ENCODE measurements at places on chromosomes 7 and 10.

- no peak for DNase-seq
These were observed 316.8 kb upstream of the MTPN start for GRCh38 chr7:136293841-136294391.

DNA sequence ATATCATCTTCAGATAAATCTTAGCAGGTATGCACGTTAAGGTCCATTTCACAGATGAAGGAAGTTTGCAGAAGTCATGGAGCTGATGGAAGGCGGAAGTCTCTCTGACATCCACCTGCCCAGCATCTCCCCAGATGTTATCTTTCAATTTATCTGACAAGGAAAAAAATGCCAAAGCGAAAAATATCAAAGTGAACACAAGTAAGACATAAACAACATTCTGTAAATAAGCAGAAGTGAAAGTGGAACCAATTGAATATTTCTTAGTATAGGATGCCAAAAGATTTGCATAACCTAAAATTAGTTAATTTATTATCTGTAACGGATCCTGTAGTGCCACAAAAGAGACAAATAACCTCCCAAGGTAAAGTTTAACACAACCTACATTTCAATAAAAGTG, 73.6 kb upstream of the NEBL start:
- DNase-seq, result no peak

DNA sequence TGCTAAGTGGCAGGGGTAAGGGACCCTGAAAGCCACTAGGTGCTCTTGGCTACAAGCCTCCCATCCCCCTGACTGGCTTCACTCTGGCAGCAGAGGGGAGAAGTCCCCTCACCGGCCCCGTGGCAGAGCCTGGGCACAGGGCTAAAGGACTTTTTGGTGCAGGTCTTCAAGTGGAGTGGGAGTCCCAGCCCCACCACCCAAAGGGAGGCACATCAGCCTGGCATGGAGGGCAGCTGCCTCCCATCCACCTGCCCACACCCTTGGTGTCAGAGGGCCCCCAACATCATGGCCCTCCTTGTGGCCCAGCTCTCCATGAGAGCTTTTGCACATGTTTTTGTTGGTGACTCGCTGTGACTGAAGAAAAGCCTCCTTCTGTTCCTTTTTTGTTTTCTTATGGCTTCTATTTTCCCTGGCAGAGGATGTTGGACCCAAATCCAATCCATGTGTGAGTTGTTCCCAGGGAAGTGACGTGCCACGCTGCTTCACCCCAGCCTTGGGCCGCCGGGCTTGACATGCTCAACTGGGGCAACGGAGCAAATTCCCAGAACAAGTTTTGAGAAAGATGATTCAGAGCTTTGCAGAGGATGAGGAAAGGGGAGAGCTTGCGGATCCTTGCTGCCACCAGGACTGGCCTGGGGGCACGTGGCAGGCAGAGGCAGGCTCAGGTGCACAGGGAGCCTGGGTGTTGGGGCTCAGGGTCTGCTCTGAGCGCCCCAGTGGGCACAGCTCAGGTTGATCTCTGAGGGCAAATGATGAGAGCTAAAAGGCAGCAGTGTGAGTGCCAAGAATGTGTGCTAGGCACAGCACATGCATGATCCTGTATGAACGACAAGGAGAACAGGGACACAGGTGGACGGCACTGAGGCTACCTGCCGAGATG, 1.9 kb upstream of the AEBP1 start:
- DNase-seq, result no peak

DNA sequence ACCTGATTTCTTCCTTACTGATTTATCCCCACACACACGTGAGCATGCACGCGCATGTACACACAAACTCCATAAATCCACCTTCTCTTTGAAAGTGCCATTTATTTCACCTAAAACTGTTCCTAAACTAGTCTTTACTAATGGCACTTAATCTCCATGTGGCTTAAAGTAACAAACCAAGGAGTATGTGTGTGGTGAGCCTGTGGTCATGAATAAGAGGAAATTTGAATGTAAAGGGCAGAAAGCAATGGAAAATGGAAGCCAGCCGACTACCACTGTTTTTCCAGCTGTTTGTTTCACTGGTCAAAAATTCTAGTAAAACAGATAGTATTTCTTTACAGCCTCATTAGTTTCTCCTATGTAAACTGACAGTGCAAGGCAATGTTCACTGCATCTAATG, 23.8 kb downstream of the SEMA3C start:
- DNase-seq, result no peak

- no peak for DNase-seq
These were observed 33.0 kb downstream of the LRRC72 start for GRCh38 chr7:16559497-16560179.

DNA sequence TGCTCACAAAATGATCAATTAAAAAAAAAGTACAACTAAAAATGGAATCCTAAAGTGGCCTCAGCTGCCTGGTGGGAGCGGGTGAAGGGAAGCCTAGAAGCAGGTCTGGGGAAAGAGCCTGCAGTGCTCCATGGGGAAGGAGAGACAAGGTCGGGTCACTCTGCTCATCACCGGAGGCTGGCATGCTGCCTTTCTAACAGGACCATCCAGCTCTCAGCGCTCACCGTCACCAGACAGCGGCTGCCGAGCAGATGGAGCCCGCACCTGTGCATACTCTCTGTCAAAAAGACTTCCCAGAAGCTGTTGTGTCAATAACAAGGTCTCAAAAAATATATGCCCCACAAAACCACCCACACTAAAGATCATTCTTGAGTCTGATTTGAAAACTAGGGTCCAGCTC, 112.8 kb downstream of the BAMBI start:
- DNase-seq, result no peak

DNA sequence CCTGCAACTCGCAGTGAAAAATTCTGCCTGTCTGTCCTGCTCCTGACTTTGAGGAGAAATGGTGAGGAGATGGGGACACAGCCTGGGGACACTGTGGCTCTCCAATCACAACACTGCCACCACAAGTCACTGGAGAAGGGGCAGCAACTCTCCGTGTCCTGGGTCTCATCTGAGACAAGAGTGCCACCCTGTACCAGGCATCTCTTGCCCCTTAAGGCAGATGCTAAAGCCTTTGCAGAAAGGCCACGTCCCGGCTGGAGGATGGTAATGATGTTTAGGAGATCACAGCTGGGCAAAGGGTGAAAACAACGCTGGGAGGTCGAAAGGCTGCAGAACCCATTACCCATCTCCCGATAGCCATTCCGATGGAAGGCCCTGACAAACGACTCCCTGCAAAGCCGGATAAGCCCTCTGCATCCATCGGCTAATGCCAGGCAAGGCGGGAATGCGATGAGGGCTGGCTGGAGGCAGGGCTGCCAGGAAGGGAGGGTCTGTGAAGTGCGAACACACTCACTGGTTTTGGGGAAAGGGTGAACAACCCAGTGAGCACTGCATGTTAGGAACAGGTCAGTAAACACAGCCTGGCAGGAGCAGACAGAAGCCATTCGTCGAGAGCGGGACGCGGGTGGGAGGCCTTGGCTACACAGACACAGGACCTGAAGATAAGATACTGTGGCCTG, 190.8 kb downstream of the ADARB2 start:
- no peak for DNase-seq

GRCh38 chr7:54664235-54665228, 94.5 kb downstream of the SEC61G start:
- no peak for DNase-seq

GRCh38 chr7:21253740-21254687, 173.9 kb upstream of the SP4 start:
- peak; percentile 96 for DNase-seq

DNA sequence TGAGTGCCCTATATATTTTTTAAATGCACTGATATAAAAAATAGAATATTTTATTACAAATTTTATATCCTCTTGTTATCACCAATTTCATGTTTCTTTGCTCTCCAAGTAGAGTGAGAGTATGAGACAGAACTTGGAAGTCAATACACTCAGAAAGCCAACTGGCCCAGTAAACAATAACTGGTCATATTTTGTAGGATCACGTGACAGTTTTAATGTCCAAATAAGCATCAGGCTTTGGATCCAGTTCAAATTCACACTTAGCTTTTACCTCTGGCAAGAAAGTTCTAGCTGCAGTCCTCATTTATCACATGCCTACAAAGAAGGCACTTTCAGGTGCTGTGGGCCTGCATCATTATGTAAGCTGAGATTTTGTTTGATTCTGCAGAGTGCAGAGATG, 21.6 kb upstream of the TPK1 start:
- no peak for DNase-seq

- DNase-seq, result no peak
These were observed 55.0 kb downstream of the CACNB2 start for GRCh38 chr10:18195060-18195799.

- DNase-seq, result no peak
These were observed 131.0 kb upstream of the PALS2 start for GRCh38 chr7:24442170-24442777.

- no peak for DNase-seq
These were observed 26.5 kb upstream of the WNT16 start for GRCh38 chr7:121302214-121302745.

- no peak for DNase-seq
These were observed 38.4 kb downstream of the DIP2C start for GRCh38 chr10:650886-651615.

DNA sequence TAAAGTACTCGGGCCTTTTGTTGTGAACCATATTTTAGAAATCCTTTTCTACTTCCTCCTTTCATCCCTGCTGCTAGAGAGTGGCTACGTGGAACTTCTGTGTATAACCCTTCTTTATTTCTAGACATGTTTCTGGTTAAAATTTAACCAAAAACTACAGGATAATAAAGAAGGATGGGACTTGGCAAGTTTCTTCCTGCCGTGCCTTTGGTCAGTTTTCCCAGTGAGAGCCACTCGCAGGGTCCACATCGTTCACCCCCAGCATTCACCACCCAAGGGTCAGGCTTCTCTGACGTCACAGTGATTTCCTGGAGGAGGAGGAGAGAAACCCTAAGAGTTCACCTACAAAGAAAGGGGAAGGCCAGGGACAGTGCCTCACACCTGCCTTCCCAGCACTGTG, 45.4 kb downstream of the NKX6-2 start:
- no peak for DNase-seq

- peak; percentile 97 for DNase-seq
These were observed 2.3 kb downstream of the HKDC1 start for GRCh38 chr10:69222157-69223027.

DNA sequence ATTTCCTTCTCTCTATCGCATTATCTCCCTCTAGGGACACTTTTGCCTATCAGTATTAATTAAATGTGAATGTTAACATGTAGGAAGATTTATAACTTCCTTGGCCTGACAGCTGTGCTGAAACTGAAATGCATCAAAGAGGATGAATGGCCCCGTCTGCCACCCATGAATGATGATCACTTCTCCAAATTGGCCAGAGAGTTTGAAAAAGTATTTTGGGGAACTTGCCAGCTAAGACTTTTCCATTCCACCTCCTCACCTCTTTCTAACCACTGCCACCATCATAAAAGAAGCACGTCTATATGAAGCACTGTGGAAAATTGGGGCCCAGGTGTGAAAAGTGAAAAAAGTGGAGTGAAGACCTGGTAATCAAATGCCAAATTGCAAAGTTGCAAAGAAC, 25.4 kb upstream of the ST8SIA6 start:
- no peak for DNase-seq

GRCh38 chr7:70267381-70268120, 669.3 kb downstream of the AUTS2 start:
- DNase-seq, result no peak

DNA sequence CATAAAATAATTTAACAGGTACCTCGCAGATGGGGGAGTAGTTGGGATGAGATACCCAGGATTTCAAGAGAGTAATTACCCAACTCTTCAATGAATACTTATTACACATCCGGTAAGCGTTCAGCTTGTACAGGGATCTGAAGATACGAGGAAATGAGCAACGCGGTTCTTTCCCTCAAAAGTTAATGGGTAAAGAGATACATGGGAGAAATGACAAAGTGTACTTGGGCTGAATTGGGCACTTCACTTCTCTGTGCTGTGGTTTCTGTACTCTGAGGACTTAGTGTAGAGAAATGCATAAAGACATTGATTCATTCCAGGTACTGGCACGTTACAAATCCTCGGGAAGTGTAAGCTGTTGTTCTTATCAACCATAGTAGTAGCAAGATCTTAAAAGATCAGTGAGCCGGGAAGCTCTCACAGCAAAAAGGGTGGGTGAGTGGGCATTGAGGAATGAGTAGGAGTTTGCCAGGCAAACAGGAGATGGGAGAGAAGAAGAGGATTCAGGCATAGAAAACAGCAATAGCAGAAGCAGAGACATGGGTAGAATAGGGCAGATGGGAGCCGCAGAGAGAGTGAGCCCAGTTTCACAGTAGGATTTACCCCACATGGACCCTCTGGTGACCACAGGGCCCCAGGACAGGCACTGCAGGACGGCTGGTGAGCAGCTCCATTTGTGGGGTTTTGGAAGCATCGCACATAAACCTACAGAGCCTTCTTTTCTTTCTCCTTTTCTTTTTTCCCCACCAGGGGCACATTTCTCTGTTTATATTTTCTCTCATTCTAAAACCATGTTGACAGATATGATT, 304.3 kb upstream of the PITRM1 start:
- no peak for DNase-seq

DNA sequence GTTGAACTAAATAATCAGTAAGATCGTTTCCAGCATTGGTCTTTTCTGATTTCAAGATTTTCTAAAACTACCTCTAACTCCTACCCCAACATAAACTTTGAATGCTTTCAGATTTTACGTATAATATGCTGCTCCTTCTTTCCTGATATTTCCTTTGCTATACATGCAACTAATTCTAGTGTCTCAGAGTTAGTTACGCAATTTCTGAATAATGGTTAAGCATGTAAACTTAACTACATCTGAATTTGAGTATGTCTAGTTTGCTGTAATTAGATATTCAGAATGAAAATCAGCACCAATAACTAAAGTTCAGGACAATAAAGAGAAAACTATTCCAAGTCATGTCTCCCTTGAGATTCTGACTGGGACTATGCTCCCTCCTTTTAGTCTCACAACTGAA, 71.0 kb downstream of the SEMA3C start:
- DNase-seq, result no peak

GRCh38 chr10:33612551-33612950, 278.1 kb upstream of the NRP1 start:
- peak; percentile 17 for DNase-seq

GRCh38 chr7:122532406-122533269, 166.3 kb downstream of the RNF133 start:
- DNase-seq, result peak; percentile 40

GRCh38 chr7:116367171-116367813, 132.2 kb upstream of the CAV2 start:
- no peak for DNase-seq

- DNase-seq, result no peak
These were observed 673.9 kb downstream of the PARD3 start for GRCh38 chr10:34141032-34141680.

GRCh38 chr7:107779647-107780099, 23.4 kb downstream of the SLC26A3 start:
- no peak for DNase-seq

DNA sequence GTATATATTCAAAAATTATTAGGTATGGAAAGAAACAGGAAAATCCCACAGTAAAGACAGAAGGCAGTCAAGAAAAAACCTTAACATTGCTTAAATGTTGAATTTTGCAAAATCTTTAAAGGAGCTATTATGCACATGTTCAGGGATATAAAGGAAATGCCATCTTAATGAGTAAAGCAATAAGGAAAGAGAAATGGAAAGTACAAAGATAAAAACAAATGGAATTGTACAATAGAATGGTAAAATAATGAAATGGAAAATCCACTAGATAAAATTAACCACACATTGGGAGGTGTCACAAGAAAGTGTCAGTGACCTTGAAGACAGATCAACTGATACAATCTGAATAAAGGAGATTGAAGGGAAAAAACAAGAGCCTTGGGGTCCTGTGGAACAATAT, 82.0 kb downstream of the KIF20B start:
- DNase-seq, result no peak

GRCh38 chr7:91193141-91193540, 71.1 kb upstream of the FZD1 start:
- DNase-seq, result no peak

GRCh38 chr7:151168003-151168786, 701 bp upstream of the GBX1 start:
- DNase-seq, result peak; percentile 37
